NCI-H1417 treated with DMSO at 0.1 percent for 48 hours (cell line): ENCODE measurements at places on chromosomes 2 and 18.

DNA sequence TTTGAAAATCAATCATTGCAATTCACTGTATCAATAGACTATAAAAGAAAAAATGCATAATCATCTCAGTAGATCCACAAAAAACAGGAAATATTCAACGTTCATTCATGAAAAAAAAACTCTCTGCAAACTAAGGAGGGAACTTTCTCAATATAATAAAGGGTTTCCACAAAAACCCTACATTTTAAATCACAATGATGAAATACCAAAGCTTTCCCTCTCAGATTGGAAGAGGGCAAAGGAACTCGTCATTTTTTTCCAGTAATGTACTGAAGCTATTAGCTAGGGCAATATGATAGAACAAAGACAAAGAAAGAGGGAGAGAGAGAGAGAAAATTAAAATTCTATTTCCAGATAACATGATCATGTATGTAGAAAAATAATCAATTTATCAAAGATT, 167.1 kb upstream of the RBMS1 start:
- no peak for DNase-seq

DNA sequence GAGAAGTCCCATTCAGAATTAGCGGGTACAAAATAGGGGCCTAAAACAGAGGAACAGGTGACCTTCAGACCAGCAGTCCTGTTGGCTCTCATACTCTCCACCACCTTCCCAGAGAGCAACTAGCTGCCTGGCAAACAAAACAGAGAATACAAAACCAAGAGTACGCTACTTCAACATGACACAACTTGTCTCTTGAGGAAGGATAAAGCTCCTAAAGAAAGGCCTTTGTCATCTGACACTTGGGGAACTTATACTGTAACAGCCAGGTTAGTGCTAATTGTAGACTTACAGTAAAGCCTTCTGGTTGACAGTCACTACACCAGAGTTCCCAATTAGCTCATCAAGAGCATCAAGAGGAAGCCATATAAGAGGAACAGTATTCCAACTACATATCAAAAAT, 282.1 kb upstream of the NT5C1B start:
- no peak for DNase-seq

DNA sequence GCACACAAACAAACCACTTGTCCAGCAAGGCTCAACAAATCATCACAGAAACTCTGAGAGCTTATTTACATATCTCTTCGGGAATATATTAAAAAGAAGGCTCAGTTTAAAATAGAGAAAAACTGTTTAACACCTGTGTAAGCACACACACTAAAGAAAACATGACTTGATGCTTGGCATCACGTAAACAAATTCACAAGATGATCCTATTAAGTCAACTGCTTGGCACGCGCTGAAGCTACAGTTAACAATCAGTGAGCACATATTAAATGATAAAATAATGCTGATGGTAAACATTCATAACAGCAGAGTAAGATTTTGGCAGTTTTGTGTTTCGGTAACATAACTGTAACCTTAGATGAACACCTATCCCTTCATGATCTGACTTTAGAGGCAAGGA, 4.3 kb upstream of the HES6 start:
- DNase-seq = no peak

GRCh38 chr2:64593035-64593655, 60.6 kb downstream of the SERTAD2 start:
- DNase-seq = no peak

DNA sequence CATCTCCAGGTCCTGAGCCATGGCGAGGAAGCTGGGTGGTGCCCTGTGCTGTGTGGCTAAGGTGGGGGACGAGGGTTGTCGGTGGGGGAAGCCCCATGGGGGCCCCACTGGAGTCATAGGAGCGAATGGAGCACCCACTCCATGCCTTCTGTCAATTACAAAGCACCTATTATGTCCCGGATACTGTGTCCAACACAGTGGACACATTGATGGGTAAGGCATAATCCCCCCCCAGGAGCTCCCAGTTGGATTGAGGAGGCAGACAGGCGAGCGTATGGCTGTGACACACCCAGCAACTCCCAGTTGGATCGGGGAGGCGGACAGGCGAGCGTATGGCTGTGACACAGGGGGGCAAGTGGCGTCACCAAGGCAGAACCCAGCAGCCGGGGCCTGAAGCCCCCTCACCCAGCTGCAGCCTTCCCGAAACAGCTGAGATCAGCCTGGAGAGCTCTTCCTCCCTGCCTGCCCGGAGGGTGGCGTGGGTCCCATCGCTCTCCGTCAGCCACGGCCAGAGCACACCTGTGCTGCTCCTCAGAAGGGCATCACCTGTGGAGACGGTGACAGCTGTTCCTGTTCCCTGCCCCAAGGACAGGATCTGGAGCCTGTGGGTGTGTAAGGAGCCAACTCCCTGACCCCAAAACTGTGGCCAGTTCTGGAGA, 69.6 kb downstream of the HPCAL1 start:
- DNase-seq = no peak

- DNase-seq = no peak
Measured at GRCh38 chr2:148173168-148173567, 152.3 kb downstream of the MBD5 start.

GRCh38 chr2:164009756-164010337, 274.0 kb upstream of the FIGN start:
- DNase-seq = no peak

GRCh38 chr18:59011289-59011688, 128.4 kb upstream of the SEC11C start:
- no peak for DNase-seq

DNA sequence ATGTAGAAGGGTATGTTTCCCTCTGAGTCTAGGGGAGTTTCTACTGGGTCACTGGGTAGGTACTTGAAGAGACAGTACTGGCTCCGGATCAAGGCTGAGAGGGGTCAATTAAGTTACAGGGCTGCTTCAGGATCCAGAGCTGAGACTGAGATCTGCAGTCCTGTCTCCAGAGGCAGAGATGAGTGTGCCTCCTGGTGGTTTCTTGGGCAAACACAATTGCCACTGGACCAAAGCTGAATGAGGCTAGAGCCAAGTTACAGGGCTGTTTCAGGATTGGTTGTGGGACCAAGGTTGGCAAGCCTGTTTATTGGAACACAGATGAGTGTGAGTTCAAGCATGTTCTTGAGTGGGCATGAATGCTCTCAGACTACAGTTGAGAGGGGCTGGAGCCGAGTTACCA, 157.9 kb downstream of the ADCYAP1 start:
- DNase-seq = no peak

DNA sequence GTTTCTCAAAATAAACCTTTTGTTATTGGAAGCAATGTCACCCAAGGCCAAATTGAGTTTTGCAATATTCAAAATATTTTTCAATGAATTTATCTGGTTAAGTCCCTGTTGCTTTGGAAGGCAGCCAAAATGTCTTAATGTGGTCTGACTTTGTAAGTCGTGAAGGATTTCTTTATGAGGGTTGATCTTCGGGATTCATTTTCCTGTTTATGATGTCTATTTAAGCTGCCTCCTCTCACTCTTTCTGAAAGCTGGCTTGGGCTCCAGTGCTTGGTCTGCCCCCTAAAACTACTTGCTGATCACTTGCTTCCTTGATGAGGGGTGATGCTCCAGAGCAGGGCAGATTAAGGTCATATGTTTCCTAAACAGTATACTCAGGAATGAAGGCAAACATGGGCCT, 141.1 kb downstream of the ANTXR1 start:
- DNase-seq = no peak

- DNase-seq = no peak
Measured at GRCh38 chr2:42073739-42074503, 26.1 kb downstream of the PKDCC start.

- no peak for DNase-seq
Measured at GRCh38 chr2:37875403-37875906, 49.6 kb upstream of the RMDN2 start.

DNA sequence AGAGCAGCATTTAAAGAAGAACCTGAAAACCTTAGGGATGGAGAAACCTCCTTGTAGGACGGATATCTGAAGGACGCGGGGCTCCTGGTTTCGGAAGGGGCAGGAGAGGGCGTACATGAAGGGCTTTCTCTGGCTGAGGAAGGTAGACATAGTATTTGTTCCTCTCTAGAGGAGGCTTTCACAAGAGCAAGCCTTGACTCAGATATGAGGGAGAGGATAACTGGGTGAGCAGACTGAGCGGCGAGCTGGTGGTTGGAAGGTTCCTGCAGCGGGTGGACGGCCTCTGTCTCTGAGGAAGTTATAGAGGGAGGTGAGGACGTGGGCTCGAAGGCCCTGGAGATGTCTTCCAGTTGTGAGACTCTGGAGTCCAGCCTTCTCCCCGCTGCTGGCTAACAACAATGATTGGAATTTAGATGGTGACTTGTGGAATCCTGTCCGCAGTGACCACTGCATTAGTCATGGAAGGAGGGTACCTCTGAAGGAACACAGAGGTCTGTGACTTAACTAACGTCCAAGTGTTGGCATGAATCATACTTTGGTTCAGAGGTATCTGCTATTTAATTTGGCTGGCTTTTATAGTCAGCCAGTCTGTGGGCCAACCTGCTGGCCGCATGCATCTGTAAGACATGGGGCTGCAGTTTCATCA, 80.9 kb downstream of the ASAP2 start:
- DNase-seq = no peak

- DNase-seq = peak; percentile 12
Measured at GRCh38 chr2:47323009-47323821, 79.7 kb upstream of the MSH2 start.

DNA sequence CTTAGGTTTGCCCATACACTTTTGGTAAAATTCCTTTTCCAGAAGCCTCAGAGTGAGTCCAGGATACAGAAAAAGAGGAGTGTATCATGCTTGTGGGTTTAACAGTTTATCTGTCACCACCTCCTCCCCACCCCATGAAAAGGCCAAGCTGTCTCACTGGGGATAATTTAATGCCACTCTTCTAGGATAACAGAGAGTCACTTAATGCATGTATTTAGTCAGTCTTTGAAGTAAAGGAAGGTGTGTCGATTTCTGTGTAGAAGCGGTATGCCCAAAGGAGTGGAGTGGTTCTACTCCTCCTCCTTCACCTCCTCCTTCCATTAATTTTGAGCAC, 116.4 kb downstream of the QPCT start:
- no peak for DNase-seq

DNA sequence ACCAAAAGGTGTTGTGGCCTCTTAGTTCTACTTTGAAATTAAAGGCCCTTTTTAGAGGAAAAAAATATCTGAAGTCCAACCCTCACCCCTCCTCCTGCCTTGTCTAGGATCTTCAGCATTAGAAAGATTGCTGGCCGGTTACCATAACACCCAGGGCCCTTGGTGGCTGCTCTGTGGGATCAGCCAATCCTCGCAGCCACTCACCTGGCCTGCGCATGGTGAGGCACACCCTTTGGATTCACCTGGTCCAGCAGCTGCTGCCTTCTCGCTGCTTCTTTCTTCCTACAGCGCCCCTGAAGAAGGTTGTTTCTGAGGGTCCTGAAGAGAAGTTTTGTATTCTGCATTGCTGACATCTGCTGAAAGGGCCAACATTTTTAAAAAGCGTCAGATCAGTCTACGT, 25.2 kb downstream of the DYTN start:
- no peak for DNase-seq

DNA sequence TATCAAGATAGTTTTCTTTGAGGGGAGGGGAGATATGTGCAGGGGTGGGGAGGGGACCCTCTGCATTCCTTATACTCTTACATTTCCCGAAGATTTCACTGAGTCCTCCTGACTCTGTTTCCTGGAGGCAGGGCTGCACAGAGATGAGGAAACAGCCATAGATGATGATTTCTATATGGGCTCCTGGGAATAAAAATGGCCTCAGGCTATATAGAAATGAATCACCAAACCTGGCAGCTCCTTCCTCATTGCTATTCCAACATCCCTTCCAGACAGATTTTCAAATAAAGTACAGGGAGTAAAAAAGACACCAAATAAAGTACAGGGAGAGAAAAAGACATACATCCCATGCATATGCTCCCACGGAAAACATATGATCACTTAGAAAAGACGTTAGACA, 474.8 kb upstream of the RAB6C start:
- no peak for DNase-seq

GRCh38 chr2:8197101-8197500, 484.8 kb upstream of the ID2 start:
- no peak for DNase-seq

DNA sequence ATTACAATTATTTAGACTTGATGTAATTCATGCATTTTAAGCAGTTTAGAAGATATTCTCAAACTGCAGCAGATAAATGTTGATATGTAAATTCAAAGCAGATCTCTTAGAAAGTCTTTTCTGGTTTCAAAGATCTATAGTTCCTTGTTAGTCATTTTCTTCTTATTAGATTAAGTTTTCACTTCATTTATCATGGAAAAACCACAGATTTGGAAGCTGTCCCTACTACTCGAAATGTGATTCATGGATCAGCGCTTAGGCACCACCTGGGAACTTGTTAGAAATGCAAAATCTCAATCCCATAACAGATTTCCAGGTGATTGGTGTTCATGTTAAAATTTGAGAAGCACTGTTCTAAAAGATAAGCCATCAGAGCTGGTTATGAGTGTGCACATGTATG, 92.8 kb upstream of the CDH2 start:
- DNase-seq = no peak

DNA sequence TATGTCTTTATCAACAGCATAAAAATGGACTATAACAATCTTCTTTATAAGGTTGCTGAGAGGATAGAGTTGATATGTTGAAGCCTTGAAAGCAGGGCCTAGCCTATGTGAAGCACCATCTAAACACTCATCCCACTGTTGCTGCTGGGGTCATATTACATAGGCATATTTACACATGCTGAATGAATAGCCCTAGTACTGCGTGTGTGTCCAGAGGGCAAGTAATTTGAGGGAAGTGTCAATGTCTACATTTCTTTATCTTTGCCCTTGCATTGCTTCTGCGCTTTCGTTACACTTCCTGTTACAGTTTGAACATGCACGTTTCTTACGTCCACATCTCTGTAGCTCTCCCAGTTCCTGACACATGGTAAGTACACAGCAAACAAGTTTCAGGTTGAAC, 280.3 kb upstream of the ATP5MC3 start:
- no peak for DNase-seq

DNA sequence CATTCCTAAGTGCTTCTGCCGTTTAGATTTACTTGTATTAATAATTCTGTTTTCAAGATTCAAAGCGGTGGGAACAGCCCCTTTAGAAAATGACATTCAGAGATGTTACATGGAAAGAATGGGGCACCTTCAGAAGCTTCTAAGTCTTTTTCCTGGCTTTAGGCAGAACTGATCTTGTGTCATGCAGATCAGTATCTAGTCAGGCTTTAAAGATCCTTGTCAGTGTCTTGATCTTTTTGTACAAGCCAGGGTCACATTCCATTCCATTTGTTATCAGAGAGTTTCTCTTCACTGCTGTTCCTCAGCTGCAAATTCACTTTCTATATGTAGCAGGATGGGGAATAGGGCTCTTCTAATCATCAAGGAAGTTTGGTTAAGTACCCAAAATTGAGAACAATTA, 275.3 kb downstream of the DCC start:
- no peak for DNase-seq

DNA sequence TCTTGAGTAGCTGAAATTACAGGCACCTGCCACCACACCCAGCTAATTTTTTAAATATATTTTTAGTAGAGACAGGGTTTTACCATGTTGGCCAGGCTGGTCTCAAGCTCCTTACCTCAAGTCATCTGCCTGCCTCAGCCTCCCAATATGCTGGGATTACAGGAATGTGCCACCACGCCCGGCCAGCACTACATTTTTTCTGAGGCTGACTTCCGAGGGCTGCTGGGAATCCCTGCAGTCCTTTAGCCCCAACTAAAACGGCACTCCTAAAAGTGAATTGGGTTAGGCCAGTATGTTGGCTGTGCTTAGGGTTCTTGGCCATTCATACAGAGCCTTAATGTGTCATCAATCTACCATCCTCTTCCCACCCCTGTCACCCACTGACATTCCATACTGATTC, 375.4 kb downstream of the DCC start:
- DNase-seq = no peak

GRCh38 chr2:7867867-7868266, 814.0 kb upstream of the ID2 start:
- DNase-seq = no peak

GRCh38 chr18:78303519-78304191, 676.0 kb upstream of the SALL3 start:
- no peak for DNase-seq
